Suprapubic skin (tissue), 4 donors: ENCODE measurements at places on chromosomes 3 and 15.

DNA sequence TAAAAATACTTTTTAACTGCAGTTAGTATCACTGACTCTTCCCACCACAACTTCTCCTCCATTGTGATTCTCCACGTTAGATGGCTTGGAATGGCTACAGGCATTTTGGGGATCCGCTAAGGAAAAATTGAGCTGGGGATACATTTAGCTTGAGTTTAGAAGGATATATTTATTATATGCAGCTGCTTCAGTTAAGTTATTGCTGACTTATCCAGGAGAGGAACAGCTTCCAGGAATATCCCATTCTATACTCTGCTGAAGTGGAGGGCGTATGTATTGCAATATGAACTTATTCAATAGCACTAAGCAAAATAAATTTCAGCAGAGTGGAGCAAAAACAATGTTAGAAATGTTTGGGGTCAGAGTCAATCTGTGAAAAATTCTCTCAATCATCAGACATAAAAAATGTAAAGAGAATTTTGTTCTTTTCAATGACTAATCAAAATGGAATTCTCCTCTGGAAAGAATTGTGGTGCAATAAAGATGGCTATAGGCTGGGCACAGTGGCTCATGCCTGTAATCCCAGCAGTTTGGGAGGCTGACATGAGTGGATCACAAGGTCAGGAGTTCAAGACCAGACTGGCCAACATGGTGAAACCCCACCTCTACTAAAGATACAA lies 84.7 kb downstream of the NCEH1 start:
- no peak for DNase-seq

DNA sequence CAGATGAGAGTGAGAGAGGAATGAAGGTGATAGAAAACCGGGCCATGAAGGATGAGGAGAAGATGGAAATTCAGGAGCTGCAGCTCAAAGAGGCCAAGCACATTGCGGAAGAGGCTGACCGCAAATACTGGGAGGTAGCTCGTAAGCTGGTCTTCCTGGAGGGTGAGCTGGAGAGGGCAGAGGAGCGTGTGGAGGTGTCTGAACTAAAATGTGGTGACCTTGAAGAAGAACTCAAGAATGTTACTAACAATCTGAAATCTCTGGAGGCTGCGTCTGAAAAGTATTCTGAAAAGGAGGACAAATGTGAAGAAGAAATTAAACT lies 88.9 kb downstream of the EOMES start:
- no peak for DNase-seq

DNA sequence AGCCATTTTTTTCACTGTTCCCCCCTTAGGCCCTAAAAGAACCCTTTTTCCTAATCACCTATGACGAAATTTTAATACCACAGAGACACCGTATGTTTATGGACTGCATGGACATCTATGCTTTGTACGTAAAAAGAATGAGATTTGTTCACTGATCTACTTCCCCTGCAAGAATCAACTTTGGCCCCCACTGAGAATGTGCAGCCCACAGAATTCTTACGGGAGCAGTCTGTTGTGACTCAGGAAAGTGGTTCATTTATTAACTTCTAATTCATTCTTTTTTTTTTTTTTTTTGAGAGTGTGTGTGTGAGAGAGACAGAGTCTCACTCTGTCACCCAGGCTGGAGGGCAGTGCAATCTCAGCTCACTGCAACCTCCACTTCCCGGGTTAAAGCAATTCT lies 17.6 kb downstream of the EIF4E3 start:
- DNase-seq, result no peak

GRCh38 chr15:82846621-82847020 lies 37.2 kb downstream of the WHAMM start:
- no peak for DNase-seq

GRCh38 chr3:130850044-130850797 lies 43.7 kb upstream of the ATP2C1 start:
- DNase-seq, result no peak

DNA sequence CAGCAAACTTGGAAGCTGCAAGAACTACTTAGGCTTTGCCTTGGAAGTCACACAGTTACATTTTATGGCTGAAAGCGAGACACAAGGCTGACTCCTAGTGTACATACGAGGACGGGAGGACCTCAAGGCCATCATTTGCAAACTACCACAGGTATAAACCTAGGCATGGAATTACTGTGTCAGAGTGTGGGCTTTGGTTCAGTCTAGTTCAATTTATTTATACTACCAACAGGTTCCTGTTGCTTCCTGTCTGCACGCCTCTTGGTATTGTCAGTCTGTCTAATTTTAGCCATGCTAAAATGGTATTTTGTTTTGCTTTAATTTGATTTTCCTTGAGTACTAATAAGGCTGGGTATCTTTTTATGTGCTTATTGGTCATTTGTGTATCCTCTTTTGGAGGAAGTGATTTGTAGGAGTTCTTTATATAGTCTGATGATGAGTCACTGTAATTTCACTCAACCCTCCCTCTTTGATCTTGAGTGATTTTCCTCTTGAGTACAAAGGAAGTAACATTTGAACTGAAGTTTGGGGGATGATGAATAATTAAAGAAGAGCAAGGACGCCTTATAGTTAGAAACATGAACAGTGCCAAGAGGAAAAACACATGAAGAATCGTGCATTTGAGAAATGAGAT lies 8.2 kb downstream of the ANKRD34C start:
- DNase-seq, result no peak

GRCh38 chr3:112965656-112966055 lies 9.2 kb downstream of the CD200R1 start:
- DNase-seq, result no peak

DNA sequence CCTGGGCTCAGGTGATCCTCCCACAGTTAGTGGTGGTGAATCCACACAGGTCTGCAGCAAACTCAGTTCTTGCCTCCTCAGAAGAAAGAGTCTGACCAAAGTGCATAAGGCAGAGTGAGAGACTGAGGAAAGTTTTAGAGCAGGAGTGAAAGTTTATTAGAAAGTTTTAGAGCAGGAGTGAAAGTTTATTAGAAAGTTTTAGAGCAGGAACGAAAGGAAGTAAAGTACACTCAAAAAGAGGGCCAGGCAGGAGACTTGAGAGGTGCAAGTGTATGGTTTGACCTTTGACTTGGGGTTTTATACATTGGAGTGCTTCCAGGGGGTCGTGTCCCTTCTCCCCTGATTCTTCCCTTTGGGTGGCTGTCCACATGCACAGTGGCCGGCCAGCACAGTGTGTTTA lies 84.2 kb downstream of the LSM3 start:
- DNase-seq, result no peak

GRCh38 chr3:146476094-146476740 lies 6.9 kb upstream of the PLSCR2 start:
- no peak for DNase-seq

DNA sequence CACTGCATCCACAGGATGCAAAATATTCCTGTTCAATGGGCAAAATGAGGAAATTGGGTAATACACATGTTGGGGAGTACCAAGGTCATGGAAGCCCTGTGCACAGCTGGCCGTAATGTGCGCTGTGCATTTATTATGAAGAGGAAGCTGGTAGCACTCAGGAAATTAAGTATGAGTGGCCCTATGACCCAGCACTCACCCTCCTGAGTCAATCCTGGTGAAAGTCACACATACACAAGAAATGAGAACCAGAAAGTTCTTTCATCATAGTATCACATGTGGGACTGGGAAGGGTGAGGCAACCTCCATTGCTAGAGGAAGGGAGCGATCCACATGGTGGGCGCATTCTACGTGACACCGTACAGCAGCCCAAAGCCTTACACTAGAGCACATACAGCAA lies 11.4 kb upstream of the PRR20G start:
- no peak for DNase-seq

DNA sequence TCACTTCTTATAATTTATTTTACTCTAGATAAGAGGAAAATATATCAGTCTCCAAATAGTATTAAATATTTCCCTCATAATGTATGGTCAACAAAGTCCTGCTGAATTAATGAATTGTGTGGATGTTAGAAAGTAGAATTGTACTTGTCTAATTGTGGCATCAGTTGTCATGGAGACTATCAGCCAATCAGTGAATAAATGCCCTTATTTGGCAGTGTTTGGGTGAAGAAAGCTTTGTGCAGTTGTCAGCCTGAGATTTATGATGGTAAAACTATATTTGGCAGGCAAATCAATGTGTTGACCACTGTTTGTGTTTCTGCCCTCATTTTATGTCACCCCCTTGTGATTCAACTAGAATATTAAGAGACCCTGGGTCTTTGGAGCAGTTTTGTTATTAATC lies 293.6 kb upstream of the MDFIC2 start:
- DNase-seq, result no peak
